Forelimb muscle (tissue), 1 donor: ENCODE measurements at places on chromosomes 7 and 10. TPM values are rescaled to one million over a fixed set of nuclear protein-coding genes. Genes with fewer than 3 reads are reported as not detected.

The ADRA2A gene
- 4.4 TPM for polyA plus RNA-seq

GRCh38 chr7:135965602-135966001, 11.6 kb downstream of the MTPN start:
- DNase-seq, result no peak

The PRR15 gene
- not detected for polyA plus RNA-seq

DNA sequence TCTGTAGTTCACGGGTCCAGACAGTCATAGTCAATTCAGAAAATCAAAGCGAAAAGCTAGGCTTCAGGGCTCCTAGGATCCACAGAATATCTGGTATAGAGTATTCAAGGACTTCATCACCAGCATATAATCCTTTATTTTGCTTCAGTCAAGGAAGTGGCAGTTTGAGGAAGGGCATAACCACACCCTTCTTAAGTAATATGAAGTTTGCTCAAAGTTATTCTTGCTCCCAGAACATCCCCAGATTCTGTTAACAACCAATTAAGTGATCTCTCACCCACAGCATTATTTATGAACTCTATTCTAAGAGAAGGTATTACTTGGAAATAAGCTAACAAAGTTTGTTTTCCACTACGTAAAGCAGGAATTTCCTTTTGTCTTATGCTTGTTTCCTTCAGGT, 13.2 kb downstream of the CWF19L1 start:
- no peak for DNase-seq

GRCh38 chr7:50798126-50798525, 15.4 kb upstream of the GRB10 start:
- no peak for DNase-seq
